ENCODE measurements at places on chromosomes 11 and 22.

- DNase-seq = no peak
These were observed 2.8 kb downstream of the MALAT1 start for GRCh38 chr11:65501472-65502273.

GRCh38 chr11:16989554-16989953, 24.7 kb downstream of the PLEKHA7 start:
- DNase-seq = no peak

DNA sequence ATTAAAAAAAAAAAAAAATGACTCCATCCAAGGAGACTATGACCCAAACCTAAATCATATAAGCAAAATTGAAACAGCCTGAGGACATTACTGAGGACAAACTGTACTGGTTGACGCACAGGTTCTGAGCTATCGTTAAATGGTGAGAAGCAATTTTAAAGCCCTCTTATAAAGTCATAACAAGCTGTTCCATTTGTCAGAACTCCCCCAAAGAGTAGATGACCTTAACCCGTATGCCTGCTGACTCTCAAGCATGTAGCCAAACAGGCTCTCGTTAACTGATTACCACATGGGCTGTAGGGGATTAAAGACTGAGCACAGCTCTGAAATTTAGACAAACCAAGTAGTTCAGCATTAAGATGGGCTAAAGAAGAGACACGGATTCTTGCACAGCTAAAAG, 2.2 kb downstream of the CRYAB start:
- no peak for DNase-seq

- no peak for DNase-seq
These were observed 20.6 kb downstream of the MUC5AC start for GRCh38 chr11:1178201-1178885.

- peak; percentile 13 for DNase-seq
These were observed 21.0 kb upstream of the UBASH3B start for GRCh38 chr11:122634501-122634900.
